ENCODE measurements at places on chromosomes 1 and 21. TPM values are rescaled to one million over a fixed set of nuclear protein-coding genes. Genes with fewer than 3 reads are reported as not detected.

The VCAM1 gene
- 24.3 TPM for total RNA-seq

The DENND2D gene
- 0.94 TPM for total RNA-seq

The RNF19B gene
- total RNA-seq, result 37.9 TPM

The CNTN2 gene
- 22.8 TPM for total RNA-seq
